T1000 (cell line): ENCODE measurements at places on chromosomes 5 and 9.

DNA sequence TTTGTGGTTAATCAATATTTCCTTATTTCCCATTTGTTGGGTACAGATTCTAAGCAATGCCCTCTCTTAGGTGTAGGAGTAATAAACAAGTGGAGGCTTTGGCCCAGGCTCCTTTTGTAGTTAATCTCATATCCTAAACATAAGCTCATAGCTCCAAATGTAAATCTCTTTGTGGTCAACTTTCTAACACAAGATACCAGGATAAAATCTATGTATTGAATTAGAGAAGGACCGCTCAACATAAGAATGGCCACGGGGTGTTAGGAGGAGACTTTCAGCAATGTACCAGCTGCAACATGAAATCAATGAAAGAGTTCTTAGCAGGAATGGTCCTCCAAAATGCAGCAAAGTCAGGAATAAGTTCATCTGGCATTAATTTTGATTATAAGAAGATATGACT, 334.5 kb upstream of the ITGA1 start:
- no peak for DNase-seq

GRCh38 chr5:91194824-91195381, 188.2 kb downstream of the ARRDC3 start:
- no peak for DNase-seq

DNA sequence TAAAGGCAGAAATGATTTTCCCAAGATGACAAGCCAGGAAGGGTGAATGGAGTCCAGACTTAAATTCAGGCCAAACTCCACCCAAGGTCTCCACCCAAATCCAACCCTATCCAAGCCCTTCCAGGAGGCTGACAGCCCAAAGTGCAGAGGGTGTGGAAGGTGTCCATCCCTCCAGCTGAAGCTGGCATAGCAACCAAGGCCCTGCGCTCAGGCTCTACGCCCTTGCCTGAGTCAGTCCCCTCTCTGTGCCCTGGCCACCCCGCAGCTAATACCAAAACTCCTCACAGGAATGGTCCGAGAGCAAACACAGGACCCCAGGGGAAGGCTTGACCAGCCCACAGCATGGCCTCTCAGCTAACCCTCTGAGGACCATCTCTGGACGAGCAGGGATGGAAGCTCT, 2.1 kb downstream of the SEPTIN8 start:
- DNase-seq, result no peak

DNA sequence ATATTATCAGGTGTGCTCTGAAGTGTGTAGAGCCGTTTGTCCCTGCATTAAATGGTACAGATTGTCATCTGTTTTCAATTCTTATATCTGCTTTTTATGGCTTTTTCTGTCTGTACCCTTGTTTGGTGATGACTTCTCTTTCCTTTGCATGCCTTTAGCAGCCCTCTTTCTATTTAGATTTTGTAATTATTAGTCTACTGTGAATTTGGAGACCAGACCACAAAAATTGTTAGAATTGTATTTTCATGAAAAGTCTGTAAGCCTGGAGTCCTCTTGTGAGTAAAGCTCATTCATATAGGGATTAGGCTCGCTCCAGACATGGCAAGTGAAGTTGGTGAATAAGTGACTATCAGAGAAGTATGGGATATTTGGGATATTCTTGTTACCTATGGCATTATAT, 41.7 kb downstream of the NFX1 start:
- DNase-seq, result no peak

GRCh38 chr5:126869005-126869451, 92.1 kb downstream of the LMNB1 start:
- DNase-seq, result no peak

DNA sequence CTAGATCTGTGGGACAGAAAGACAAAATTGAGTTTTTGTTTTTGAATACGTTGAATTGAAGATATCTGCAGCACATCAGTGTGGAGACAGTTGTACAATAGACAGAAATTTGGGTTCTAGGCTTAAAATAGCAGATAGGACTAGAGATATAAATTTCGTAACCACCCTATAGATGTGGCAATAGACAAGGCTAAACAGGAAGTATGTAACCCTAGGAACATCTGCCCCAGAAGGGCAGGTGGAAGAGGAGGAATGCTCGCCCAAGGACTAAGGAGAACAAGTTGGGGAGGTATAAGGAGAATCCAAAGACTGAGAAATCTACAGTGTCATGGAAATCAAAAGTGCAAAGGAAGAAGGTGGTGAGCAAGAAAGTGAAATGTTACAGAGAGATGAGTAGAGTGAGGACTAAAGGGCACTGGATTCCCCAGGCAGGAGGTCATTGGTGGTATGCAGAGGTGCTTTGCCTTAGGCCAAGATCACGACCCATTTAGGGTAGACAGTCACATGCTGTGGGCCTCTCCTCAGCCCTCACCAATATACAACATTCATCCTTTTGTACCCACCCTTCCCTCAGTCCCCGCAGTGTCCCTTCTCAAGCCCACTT, 109.1 kb upstream of the ELL2 start:
- DNase-seq, result no peak

- DNase-seq, result no peak
Observed at GRCh38 chr5:1763548-1763911, 36.1 kb downstream of the MRPL36 start.
